ENCODE measurements at places on chromosomes 7 and 10.

- no peak for ATAC-seq
Measured at GRCh38 chr10:67306588-67307205, 380.9 kb downstream of the LRRTM3 start.

- ATAC-seq: peak; percentile 11
Measured at GRCh38 chr7:983004-983615, at the start of gene CYP2W1. Gene CYP2W1, plus strand, starts transcription at chr7:983181. Its CDS starts 31 bp downstream, at chr7:983212.

DNA sequence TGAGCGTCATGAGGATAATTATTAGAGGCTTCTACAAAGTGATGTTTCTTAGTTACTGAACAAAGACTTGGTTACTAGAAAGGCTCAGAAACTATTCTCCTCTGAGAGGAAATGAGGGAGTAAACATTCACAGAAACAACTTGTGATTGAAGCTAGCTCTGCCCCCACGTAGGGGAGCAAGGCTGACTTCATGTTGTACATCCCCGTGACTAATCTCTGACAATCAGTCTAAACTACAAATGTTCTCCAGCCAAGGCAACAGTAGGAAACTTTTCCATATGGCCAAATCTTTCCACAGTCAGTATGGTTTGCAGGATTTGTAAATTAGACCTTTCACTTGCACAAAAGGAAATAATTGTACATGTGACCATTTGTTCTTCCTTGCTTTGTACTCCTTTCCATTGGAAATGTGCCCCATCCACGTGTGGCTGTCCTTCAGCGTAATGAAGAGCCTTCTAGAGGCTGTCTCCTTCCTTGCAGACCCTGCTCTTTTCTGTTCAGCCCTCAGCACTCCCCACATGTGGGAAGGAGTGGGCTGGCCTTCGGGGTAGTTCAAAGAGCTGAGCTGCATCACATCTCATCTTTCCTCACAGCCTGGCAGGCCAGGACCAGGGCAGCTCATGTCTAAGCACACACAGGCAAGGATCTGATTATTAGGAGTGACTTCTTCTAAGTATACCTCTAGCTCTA is 93.5 kb downstream of the PCGF5 start:
- ATAC-seq: peak; percentile 93

DNA sequence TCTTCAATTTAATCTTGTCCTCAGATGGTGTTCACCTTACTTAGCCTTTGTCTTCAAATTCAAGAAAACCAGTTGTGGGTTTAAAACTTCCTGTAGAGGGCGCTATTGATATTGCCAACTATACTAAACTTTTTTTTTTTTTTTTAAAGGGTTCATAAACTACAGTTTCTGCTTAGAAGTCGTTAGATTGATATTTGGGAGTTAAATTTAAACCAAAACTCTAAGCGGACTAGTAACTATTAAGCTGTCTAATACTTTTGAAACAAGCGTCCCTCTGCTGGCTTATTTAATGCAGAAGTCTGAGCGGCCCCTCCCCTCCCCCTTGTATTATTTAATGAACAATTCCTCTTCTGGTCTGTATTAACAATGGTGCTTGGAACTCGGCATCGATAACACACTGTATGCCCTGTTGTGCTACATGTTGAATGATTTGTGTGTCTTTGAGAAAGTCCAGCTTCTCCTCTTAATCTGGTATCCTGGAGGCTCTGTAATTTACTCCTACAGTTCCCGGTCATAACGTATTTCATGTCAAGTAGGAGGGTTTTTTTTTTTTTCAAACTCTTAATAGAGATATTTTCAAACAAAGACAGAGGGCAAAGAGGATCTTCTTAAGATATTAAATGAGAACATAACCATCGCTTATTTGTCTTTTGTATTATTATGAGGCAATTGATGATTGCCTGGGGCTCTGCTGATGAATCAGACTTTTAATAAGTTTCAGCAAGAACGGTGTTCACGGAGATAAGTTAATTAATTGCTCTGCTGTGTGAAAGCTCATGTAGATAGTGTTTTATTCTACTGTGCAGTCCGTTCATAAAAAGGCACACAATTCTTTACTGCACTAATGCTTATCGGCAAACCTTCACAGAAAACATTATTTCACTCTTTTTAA is 22.6 kb upstream of the CREB5 start:
- ATAC-seq: peak; percentile 61

GRCh38 chr7:38310591-38311101 is 37.2 kb upstream of the TARP start:
- no peak for ATAC-seq

DNA sequence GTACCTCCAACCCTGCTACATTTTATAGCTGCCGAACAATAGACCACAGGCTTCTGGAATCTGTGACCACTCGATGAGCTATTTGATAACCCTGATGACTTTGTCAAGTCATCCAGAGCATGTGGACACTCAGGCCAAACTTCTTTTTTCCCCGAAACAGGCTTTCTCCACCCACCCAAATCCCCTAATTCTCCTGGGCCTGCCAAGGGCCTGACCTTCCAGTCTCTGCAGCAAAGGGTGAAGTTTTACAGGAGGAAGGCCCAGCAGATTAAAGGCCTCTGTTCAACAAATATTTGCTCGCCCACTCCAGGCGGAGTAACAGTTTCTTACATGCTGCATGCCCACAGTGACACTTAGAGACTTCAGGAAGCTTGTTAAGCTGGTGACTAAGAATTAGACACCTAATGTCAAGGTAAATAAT is 2.0 kb downstream of the JCAD start:
- ATAC-seq: no peak

GRCh38 chr7:1598961-1599639 is 29.3 kb upstream of the PSMG3 start:
- ATAC-seq: no peak

DNA sequence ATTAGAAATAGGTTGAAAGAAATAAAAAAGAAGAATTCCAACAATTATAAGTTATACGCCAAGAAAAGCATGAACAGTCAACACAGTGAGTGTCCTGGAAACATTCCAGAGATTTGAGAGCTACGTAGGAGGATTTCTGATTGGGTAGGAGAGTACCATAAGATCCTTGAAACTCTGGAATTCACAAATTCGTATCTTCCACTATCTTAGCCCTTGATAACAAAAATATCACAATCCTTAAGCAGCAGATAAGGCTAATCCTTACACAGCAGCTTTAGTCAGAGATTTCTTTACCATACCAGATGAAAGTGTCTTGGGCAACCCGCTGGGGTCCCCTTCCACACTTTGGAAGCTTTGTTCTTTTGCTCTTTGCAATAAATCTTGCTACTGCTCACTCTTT is 8.2 kb downstream of the TPK1 start:
- no peak for ATAC-seq

DNA sequence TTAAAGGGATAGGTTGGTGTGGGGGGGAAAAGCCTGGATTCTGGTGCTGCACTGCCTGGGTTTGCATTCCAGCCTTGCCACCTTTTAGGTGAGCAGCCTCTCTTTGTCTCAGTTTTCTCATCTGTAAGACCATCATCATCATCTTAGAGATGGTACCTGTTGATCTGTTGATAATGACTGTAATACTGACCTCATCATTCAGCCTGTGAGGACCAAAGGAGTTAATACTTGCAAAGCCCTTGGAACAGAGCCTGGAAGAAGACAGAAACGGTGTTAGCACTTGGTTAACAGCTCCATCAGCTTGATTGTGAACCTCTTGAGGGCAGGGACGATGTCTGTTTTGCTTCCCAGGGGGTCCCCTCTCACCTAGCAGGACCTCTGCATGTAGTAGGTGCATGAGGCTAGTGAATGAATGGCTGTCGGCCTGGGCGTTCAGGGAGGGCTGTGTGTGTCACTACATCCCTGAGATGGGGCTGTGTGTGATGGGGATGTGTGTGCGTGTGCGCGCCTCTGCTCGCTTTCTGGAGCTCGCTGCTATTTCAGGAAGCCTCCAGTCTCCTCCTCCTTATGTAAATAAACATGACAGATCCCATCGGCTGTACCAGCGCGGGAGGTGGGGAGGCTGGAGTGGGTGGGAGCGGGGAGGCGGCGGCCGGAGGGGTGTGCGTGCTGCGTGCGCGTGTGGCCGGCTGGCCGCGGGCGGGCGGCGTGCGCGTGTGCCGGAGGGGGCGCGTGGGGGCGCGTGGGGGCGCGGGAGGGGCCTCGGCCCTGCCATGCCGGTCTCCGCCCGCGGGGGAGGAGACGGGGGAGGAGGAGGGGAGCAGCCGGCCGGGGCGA is 61.2 kb downstream of the NEURL1 start:
- peak; percentile 95 for ATAC-seq

- ATAC-seq: no peak
Measured at GRCh38 chr7:30965372-30965771, 1.6 kb downstream of the GHRHR start.

GRCh38 chr10:130901311-130902165 is 410.0 kb downstream of the TCERG1L start:
- no peak for ATAC-seq

DNA sequence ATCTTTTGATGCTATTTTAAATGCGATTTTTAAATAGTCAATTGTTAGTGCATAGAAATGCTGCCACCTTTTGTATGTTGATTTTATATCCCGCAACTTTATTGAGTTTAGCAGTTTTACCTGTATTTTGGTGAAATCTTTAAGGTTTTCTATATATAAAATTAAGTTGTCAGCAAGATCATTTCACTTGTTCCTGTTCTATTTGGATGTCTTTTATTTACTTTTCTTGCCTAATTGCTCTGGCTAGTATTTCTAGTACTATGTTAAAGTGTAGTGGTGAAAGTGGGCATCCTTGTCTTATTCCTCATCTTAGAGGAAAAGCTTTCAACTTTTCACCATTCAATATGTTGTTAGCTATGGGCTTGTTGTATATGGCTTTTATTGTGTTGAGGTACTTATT is 813.3 kb upstream of the CELF2 start:
- no peak for ATAC-seq

DNA sequence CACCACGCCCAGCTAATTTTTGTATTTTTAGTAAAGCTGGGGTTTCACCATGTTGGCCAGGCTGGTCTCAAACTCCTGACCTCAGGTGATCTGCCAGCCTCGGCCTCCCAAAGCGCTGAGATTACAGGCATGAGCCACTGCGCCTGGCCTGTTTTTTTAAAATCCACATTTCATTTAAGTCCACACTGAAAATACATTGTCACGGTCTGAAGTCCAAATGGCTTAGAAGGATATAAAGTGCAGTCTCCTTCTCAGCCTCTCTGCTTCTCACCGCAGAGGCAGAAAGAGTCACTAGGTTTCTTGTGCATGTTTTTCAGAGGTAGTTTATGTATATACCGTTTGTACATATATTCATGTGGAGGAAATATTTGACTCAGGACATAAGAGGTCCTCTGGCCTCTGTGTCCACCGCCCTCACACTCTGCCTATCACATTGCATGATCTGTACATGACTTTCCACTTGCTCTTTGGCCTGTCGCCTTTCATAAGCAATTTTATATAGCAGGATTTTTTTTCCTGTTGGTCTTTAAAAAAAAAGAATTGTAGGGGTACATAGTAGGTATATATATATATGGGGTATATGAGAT is 42.9 kb downstream of the BLNK start:
- ATAC-seq: peak; percentile 70

- peak; percentile 9 for ATAC-seq
Measured at GRCh38 chr7:23298141-23298881, 828 bp upstream of the MALSU1 start.

DNA sequence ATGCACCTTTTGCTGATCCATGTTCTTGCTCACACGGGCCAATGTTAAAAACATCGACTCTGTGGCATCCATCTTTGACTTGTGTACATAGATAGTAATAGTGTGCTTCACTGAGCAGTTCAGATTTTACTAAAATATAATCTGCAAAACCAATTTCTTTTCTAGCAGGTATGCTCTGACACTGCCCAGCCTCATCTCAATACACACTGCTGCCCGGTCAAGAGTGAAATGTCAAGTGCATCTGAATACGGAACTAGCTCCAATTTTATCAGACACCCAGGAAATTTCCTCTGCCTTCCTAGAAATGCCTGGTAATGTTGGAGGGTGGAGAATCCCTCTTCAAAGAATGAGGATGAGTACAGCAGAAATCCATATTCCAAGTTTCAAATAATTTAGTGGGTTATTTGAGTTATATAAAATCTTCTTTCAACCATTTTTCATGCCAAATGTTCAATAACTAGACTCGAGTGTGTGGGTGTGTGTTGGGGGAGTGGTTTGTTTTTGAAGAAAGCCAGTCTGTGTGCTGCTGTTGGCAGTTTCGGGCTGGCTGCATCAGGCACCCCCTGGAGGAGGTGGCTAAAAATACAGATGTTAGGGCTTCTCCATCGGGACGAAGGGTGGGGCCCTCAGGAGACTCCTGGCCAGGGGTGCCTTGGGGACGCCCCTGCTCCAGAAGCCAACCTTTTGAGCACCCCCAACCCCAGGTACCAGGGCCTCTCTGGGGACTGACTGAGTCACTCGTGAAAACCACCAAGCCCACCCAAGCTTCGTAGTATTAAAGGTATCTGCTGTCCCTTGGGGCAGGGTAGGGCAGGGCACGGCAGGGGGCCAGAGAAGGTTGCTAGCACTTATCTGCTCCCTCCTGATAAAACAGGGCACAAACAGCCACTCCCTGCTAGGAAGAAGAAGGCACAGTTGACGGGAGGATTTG is 15.4 kb downstream of the CTBP2 start:
- peak; percentile 42 for ATAC-seq

DNA sequence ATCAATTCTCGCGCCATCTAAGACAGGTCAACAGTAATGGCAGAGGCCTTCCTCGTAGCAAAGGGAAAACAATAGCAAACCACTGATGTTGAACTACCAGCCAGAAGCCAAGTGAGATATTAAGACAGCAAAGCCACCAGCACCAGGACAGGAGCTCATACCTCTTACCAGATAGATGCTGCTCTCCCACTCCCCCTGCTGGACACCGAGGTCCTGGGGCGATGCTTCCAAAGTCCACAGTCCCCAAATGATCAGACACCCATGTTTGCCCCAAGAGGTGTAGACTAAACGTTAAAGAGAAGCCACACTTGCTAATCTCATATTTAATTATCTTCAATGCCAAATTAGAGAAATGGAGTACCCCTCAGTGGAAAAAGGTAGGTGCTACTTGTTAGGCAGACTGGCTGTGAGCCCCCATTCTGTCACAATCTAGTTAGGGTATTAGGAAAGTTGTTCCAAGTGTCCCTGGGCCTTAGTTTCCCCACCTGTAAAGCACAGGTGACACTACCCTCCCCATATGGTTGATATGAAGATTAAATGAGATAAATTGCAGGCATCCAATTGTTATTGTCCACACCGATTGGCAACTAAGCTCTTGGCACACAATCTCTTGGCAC is 39.9 kb downstream of the TOMM7 start:
- no peak for ATAC-seq

DNA sequence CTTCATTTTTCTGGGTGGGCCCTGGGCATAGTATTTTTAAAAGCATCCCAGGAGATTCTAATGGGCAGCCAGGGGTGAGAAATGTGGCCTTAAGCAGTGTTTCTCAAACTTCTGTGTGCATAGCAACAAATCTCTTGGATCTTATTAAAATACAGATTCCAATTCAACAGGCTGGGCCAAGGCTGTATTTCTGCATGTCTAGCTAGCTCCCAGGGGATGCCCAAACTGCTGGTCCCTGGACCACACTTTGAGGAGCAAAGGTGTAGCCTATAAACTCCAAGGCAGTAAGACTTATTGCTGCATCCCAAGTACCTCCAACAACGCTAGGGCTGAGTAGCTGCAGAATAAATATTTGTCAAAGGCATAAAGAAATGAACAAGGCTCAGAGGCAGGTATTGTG is 292.9 kb upstream of the ZMIZ1 start:
- ATAC-seq: no peak

- no peak for ATAC-seq
Measured at GRCh38 chr10:34155812-34156211, 659.3 kb downstream of the PARD3 start.

Measured in motor neuron (in vitro differentiated cells).